ENCODE measurements at places on chromosomes 5 and 9.
A peak's percentile ranks its signal among the peaks of the same experiment; 100 is the strongest.

- DNase-seq = no peak
Observed at GRCh38 chr9:110126499-110126941, 81.4 kb downstream of the C9orf152 start.

GRCh38 chr9:93302586-93303257 lies 118.8 kb downstream of the WNK2 start:
- peak; percentile 91 for DNase-seq

GRCh38 chr5:146069780-146070099 lies 35.6 kb downstream of the PLAC8L1 start:
- DNase-seq = no peak

DNA sequence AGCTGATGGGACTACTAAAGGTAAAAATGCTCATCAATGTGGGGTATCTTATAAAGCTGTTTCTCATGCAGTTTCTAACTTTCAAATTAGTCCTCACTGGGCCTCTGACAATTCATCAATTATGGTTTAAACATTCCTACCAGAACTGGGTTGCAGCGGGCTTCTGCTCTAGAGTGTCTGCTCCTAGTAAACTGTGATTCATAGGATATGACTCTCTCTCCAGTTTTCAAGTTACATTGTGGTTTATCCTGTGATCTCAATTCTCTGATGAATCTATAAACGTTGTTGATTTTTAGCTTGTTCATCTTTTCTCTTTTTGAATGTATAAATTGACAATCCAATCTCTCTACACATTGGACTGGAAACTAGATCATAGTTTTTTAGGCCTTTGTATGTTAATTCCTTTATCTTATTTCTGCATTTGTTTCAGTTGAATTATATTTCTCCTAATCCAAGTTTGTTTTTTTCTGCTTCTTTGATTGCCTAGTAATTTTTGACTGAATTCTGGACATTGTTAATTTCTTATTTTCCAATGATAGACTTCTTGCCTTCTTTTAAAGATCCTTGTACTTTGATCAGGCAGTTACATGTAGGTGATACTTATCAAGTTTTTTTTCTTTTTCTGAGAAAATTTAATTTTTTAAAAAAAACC lies 822.6 kb downstream of the TLE1 start:
- no peak for DNase-seq

- no peak for DNase-seq
Observed at GRCh38 chr5:127870914-127871313, 167.7 kb downstream of the CCDC192 start.

DNA sequence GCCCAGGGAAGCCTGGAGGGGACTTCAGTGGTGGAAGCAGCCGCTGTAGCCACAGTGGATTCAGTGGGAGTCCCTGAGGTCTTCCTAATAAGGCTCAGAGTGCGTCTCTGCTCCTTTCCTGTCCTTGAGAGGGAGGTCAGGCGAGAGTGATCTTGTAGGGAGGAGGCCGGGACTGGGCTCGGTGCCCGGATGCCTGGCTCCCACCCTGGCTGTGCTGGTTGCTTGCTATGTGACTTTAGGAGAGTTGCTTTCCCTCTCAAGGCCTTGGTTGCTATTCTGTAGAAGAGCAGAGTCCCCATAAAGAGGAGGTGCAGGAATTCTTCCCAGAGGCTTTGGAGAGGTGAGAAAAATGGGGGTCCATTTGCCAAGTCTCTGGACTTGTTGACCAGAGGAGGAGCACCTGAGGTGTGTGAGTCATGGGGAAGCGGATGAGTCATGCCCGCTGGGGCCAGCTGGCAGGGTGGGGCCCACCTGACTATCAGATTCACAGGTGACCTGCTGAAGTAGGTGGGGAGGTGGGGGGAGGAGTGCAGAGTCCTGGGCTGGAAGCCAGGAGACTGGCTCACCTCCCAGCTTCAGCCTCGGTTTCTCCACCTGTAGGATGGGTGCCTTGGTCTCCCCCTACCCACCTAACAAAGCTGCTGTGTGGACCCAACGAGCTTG lies 13.8 kb downstream of the GSN start:
- no peak for DNase-seq

GRCh38 chr5:92662741-92663140 lies 918.3 kb downstream of the NR2F1-AS1 start:
- no peak for DNase-seq

GRCh38 chr9:89309608-89310474 lies 1.2 kb upstream of the CKS2 start:
- peak; percentile 67 for DNase-seq

- DNase-seq = peak; percentile 93
Observed at GRCh38 chr9:137276473-137277328, 825 bp upstream of the TOR4A start.

GRCh38 chr5:127009784-127010183 lies 20.6 kb downstream of the MARCHF3 start:
- DNase-seq = no peak

Measured in hematopoietic multipotent progenitor cell treated with erythropoietin and hydrocortisone succinate and interleukin-3 and kit ligand, for 4 days (in vitro differentiated cells).